ENCODE measurements at places on chromosomes 5 and 9.

- DNase-seq: no peak
These were observed 26.7 kb downstream of the POLR1E start for GRCh38 chr9:37512437-37512836.

GRCh38 chr9:121889990-121890563 is 203.0 kb downstream of the TTLL11 start:
- DNase-seq: no peak

DNA sequence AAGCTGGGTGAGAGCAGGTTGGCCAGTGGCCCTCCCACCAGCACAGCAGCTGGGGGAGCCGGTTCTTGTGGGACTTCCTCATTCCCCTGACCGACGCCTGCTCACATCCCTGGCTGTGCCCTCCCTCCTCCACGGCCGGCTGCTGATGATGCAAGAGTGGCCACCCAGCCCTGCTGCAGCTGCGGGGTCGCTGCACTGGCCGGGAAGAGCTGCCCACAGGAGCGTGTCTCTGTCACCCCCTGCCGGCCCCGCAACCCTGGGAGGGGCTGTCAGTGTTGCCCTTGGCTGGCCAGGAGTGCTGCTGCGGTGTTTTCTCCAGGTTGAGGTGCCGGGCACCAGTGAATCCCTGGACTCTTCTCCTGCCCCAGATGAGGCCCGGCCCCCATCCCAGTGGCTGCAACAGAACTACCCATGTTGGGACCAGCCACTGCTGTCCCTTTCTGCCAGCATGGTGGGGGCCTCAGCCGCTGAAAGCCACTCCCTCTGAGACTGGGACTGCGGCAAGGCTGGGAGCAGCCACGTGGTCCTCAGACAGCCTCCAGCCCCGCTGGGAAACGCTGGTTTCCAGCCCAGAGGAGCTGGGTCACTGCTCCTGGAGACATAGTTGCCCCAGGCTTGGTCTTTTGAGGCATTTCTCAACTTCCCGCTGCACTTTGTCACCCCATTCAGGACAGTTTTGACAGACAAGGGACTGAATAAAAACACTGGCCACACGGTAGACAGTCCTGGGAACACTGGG is 739 bp downstream of the CARD9 start:
- DNase-seq: no peak

DNA sequence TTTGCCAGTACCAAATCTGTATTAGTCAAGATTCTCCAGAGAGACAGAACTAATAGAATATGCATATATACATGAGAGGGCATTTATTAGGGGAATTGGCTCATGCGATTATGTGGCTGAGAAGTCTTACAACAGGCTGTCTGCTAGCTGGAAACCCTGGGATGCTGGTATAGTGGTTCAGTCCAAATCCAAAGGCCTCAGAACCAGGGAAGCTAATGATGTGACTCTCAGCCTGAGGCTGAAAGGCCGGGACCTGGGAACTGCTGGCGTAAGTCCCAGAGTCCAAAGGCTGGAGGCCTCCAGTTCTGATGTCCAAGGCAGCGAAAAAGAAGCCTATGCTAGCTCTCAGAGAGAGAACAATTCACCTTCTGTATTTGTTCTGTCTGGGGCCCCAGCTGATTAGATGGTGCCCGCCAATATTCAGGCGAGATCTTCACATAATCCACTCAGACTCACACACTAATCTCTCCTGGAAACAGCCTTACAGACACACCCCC is 84.1 kb downstream of the KIAA1958 start:
- no peak for DNase-seq

GRCh38 chr5:86542532-86542931 is 75.2 kb upstream of the COX7C start:
- DNase-seq: no peak

GRCh38 chr5:124888050-124888506 is 141.6 kb upstream of the ZNF608 start:
- DNase-seq: no peak

DNA sequence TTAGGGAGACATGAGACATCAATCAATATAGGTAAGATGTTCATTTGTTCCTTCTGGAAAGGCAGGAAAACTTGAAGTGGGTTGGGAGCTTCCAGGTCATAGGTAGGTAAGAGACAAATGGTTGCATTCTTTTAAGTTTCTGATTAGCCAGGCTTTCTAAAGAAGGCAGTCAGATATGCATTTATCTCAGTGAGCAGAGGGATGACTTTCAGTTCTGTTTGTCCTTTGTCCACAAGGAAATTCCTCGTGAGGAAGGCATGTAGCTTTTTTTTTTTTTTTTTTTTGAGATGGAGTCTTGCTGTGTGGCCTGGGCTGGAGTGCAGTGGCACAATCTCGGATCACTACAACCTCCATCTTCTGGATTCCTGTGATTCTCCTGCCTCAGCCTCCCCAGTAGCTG is 155.3 kb upstream of the ABCA1 start:
- DNase-seq: no peak

DNA sequence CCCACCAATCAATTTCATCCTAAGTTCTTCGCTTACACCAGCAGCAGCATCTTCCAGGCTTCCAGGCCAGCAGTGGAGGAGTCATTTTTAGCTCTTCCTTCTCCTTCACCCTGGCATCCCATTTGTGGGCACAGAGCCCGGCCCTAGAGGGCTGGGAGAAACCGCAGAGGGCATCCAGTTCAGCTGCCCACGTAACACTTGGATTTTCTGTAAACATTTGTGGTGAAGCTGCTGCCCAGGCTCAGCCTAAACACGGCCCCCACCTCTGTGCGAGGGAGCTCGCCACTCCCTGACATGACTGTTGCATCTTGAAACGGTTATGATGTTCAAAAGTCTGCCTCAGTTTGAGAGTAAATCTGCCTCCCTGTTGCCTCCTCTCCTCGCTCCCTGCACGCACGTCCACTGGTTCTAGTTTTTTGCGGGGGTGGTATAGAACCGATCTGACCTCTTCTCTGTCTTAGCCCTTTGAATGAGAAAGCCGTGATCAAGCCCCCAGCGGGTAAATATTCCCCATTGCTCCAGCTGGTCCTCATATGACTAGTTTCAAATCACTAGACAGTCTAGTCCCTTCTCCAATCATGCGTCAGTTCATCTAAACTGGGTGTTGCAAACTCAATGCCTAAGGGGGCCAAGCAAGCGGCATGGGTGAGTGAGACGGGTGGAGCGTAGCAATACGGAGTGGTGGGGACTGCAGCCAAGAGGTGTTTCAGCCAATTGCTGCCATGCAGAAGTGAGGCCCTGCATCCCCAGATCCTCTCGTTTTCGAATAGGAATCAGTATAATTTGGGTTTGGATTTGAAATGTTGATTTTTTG is 34.9 kb upstream of the N4BP3 start:
- no peak for DNase-seq

DNA sequence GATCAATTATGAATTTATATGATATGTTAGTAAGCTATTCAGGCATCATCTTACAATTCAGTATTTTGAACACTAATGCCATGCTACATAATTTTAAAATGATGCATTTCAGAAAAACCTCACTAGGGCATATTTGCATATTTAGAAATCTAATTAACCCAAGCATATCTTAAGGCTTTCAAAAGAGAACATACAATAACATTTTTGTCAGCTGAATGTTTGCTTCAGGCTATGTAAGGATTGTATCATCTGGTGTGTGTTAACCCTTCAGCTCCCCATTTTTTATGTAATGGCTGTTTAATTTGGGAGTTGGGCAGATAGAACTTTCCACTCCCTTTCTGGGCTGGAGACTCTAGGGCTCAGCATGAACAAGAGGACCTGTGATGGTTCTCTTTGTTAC is 299.1 kb upstream of the EFNA5 start:
- no peak for DNase-seq

Measured in stimulated activated CD8-positive, alpha-beta memory T cell treated with anti-CD3 and anti-CD28 coated beads, Interleukin-7, amount 100 ng/mL, for 24 hours (primary cell).